ENCODE measurements at places on chromosomes 2 and 18.

DNA sequence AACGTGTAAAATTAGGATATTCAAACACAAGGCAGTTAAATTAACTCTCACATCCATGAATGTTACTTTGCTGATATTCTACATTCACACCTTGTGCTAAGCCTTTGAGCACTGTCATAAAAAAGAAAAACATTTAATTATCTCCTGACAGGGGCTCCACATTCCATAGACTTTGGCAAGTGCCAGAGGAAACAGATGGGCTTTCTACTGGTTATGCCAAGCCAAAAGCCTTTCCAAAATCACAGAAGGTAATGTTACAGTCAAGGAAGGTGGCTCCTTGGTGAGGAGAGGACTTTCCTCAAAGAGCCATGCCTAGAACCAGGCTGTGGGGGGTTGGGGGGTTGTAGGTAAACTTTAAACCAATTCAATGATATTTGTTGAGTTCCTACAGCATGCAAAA lies 12.4 kb downstream of the MYO5B start:
- no peak for DNase-seq

DNA sequence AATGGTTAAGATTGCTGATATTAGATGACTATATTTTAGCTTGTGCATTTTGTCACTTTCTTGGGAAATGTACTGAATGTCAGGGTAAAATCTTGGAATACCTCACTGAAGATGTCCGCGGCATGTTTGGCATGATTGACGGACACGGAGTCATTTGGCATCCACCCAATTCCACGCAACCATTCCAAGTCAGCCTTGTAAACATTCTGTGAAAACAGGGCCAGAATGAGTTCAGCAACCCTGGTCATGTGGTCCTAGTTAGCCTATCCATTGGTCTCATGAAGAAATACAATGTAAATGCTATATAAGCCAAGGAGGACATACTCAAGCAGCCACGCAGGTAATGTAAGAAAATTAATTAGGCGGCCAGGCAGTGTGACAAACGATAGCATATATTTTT lies 159.5 kb downstream of the RIF1 start:
- DNase-seq: no peak

GRCh38 chr2:218383892-218384519 lies 1.9 kb downstream of the SLC11A1 start:
- DNase-seq: no peak

GRCh38 chr2:161131074-161131680 lies 29.1 kb upstream of the TANK start:
- no peak for DNase-seq

DNA sequence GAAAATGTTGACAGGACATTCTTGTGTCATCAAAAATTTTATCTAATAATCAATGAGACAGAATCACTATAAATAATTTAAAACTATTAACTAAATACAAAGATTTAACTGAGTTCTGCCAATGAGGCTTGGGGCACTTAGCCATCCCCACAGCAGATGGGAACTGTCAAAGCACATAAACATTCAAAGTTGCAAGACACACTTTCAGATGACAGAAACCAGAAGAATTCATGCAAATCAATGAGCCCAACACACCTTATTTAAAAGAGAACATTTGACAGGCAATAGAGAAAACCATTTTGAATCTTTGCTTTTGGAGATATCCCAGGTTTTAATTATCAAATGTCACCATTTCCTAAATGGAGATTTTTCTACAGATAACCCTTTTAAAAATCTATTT lies 566.2 kb downstream of the IRS1 start:
- no peak for DNase-seq

GRCh38 chr18:53862921-53863320 lies 361.5 kb downstream of the MBD2 start:
- DNase-seq: no peak

GRCh38 chr2:221420245-221420644 lies 151.9 kb downstream of the EPHA4 start:
- no peak for DNase-seq

- no peak for DNase-seq
These were observed 47.7 kb upstream of the SCG2 start for GRCh38 chr2:223649554-223650533.

- no peak for DNase-seq
These were observed 12.6 kb upstream of the LONRF2 start for GRCh38 chr2:100334929-100335328.
